ENCODE measurements at places on chromosomes 16 and 17.

DNA sequence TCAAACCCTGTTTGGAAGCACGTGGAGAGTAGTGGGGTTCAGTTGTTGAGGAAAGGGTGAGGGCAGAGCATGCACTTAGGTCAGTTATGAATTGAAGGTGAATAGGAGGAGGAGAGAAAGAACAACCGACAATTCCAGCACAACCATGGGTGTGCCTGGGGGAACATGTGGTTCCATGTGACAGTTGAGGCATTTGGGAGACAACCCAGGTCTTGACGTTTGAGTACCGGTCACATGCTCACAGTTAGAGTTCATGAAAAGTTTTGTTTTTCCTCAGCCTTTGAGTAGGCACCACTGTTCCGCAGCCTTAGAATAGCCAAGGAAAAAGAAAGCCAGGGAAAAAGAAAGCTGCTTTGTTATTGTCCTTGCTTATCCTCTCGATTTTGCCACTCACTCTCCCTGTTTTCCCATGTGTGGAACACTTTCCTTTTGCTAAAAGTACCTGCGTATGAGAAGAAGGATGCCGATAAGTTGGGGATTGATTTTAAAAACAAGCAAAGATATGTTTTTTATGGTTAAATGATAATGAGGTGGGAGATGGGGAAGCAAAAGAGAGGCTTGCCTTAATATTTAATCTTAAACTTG, 25.6 kb upstream of the ABCC11 start:
- no peak for DNase-seq

DNA sequence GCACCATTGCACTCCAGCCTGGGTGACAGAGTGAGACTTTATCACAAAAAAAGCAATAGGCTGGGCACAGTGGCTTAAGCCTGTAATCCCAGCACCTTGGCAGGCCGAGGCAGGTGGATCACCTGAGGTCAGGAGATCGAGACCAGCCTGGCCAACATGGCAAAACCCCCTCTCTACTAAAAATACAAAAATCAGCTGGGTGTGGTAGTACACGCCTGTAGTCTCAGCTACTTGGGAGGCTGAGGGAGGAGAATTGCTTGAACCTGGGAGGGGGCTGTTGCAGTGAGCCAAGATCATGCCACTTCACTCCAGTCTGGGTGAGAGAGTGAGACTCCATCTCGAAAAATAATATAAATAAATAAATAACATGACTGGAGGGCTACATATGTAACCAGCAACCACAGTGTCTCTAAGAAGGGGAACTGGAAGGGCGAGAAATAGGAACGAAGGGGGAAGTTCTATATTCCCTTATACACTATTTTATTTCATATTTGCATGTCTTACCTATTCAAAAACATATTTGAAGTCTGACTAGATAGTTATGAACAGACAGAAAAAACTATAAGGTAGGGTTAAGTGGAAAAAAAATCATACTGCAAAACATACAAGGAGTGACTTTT, 25.9 kb downstream of the MYH11 start:
- DNase-seq: no peak

- DNase-seq: peak; percentile 45
Observed at GRCh38 chr17:29589524-29590410, at the start of gene GIT1. TSS of gene GIT1 (minus strand) at chr17:29589648. CDS start at chr17:29589378, 270 bp downstream.

DNA sequence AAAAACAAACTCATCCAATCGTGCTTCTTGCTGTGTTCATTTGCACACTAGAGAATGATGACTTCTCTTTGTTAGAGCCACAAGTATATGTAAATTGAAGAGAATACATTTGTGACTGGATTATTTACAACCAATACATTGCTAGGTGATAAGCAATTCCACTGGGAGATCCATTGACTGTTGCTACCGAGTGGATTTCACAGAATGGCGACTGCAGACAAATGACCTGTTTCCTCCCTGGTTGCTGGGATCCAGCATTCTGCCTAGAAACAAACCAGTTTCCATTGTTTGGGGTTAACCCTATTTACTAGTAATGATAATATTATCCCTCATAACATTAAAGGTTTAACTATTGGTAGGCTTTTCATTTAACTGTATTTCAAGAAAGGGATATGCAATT, 36.9 kb upstream of the CPHXL start:
- DNase-seq: no peak

DNA sequence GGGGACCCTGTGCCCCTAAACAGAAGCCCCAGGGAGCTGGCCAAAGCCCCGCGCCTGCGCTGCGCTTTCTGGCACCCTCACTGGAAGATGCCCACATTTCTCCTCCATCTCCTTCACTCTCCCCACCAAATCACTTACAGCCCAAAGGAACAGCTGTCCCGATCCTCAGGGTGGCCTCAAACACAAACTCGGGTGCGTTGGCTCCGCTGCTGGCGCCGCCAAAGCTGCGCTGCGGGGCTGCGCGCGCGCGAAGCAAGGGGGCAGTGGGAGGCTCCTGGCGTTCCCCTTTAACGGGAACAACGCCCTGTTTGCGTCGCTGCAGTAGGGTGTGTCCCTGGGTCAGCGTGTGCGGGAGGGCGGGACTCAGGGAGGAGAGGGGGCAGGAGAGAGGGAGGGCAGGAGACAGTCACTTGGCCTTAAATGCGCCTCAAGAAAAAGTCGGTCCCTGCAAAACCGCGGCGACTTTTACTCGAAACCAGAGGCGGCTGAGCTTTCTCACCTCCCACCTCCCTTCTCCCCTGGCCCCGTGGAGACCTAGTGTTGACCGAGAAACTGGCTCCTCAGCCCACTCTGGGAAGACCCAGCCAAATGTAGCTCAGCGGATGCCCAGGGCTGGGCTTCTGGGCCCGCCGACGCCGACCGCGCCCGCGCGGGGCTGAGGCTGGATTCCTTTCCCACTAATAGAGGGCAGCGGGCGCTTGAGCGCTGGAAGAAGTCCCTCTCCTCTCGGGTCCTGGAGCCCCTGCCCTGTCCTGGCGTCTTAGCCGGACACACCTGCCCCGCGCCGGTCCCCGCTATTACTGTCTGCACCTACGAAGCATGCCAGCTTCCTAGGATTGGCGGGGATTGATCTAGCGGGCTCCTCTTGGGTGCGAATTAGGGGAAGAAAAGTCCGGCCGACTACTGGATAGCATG, 2.6 kb downstream of the PMP22 start:
- no peak for DNase-seq

Data from stimulated activated CD4-positive, alpha-beta T cell treated with anti-CD3 and anti-CD28 coated beads, Interleukin-1b, Interleukin-23, amount 100 ng/mL, for 1 hour (primary cell).